ENCODE measurements at places on chromosomes 11 and 22.

GRCh38 chr22:45335854-45336522 lies 26.3 kb downstream of the FAM118A start:
- no peak for DNase-seq

GRCh38 chr11:88398372-88398771 lies 60.8 kb upstream of the CTSC start:
- no peak for DNase-seq

- DNase-seq: no peak
Observed at GRCh38 chr11:35488117-35488516, 37.3 kb downstream of the PAMR1 start.

- DNase-seq: no peak
Observed at GRCh38 chr22:20511578-20512229, 4.3 kb downstream of the MED15 start.

GRCh38 chr22:42978453-42979103 lies 36.4 kb downstream of the PACSIN2 start:
- DNase-seq: no peak

DNA sequence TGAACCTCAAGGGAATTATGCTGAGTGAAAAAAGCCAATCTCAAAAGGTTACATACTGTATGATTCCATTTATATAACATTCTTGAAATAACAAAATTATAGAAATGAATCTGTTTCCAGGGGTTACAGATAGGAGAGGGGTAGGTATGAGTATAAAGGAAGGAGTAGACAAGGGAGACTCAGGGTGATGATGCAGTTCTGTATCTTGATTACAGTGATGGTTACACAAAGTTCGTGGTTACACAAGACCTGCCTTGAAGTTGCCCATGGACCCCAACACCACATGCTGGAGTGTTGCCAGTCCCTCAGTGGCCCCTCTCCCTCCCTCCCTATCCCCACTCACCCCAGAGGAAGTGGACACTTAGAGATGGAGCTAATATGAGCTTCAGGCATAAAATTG lies 20.3 kb downstream of the STK33 start:
- no peak for DNase-seq

- no peak for DNase-seq
Observed at GRCh38 chr11:871472-871871, 28.8 kb downstream of the TSPAN4 start.

GRCh38 chr11:62678770-62679696 lies at the start of gene UBXN1:
TSS of gene UBXN1 (minus strand) at chr11:62679073. CDS start at chr11:62678923, 150 bp downstream.
- DNase-seq: peak; percentile 78

DNA sequence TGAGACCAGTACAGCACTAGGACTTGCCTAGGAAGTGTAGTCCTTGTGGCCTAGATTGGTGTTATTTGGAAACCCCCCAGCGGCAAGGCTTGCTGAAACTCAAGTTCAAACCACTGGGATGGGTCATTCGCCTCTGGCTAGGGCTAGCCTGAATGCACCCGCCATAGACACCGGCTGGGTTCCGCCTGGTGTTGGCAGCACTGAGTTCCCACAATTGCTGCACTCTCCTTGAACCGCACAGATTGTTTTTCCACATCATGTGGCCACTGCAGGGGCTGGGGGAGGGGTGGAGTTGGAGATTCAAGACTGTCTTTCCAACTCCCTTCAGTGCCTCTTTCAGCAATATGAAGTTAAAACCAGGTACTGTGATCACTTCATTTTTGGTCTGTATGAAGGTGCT lies 43.1 kb downstream of the CCDC73 start:
- DNase-seq: no peak

- DNase-seq: no peak
Observed at GRCh38 chr11:11521306-11522002, 100.4 kb downstream of the GALNT18 start.

DNA sequence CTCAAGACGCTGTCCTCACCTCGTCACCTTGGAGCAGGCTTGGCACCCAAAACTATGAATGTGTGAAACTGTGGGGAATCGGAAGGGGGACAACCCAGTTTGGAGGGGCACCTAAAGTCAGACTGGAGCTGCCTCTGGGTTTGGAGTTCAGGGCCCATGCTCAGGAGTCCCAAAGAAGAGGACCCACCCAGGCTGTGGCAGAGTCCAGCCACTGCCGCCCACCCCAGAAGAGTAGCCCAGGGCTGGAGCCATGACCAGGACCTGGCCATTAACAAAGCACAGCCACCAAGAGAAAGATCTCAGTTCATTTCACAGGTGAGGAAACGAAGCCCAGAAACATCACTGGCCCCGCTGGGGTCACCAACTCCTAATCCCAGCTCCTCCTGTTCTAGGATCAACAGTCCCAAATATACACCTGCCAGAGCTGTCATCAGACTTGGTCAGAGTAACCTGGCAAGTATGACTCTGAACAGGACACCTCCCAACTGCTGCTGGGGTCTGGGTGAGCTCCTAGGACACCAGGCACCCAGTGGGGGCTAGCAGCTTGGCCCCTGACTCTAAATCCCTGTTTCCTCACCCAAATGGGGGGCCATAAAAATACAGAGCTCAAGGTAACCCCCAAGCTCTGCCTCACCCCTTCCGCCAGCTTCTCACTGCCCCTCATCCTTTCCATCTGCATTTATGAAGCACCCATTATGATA lies 2.7 kb downstream of the RAB3IL1 start:
- no peak for DNase-seq

DNA sequence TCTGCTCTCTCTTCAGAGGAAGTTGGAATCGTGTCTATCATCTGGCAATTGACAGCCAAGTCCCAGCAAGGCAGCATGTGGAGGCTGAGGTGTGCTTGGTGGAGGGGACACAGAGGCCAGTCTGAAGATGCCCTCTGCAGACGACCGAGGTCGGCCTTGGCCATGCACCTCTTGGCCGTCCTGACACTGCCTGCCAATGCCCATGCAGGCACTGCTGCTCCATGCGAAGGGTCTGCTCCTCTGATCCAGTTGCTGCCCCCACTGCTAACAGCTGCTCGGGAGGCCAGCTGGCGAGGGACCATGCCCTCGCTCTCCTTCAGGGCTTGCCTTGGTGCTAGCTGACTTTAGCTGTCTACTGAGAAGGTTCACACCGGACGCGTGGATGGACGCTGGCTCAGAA lies 527.9 kb downstream of the OPCML start:
- no peak for DNase-seq

DNA sequence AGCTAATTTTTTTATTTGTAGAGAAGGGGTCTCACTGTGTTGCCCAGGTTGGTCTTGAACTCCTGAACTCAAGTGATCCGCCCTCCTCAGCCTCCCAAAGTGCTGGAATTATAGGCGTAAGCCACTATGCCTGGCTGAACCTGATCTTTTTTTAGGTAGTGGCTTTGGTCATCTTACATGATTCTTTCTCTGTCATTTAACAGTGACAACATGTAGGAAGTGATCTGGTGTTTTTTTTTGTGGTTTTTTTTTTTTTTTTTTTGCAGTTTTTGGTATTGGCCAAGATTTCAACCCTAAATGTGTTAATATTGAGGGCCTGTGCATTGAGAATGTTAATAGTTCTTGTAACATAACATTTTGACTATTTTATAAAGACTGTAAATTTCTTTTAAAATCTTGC lies 8.0 kb upstream of the FERMT3 start:
- DNase-seq: no peak

GRCh38 chr11:100928426-100928825 lies 201.2 kb downstream of the PGR start:
- no peak for DNase-seq

Data from NCI-H510A (cell line).